Neural crest cell (in vitro differentiated cells): ENCODE measurements at places on chromosomes 12 and 14.

DNA sequence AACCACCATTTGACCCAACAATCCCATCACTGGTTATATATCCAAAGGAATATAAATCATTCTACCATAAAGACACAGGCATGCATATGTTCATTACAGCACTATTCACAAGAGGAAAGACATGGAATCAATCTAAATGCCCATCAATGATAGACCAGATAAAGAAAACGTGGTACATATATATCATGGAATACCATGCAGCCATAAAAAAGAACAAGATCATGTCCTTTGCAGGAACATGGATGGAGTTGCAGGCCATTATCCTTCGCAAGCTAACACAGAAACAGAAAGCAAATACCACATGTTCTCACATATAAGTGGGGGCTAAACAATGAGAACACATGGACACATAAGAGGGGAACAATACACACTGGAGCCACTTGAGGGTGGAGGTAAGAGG lies 15.7 kb downstream of the CAPRIN2 start:
- no peak for DNase-seq

GRCh38 chr14:60777856-60778578 lies 43.5 kb downstream of the MNAT1 start:
- DNase-seq, result no peak

DNA sequence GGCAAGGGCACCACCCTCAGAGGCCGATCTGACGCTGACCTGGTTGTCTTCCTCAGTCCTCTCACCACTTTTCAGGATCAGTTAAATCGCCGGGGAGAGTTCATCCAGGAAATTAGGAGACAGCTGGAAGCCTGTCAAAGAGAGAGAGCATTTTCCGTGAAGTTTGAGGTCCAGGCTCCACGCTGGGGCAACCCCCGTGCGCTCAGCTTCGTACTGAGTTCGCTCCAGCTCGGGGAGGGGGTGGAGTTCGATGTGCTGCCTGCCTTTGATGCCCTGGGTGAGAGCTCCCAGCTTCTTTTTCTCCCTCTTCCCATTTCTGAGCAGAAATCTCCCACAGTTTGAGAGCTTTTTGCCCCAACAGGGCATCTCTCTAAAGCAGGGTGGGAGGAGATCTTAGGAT lies 1.8 kb downstream of the OAS1 start:
- no peak for DNase-seq

- DNase-seq, result no peak
Measured at GRCh38 chr14:93959239-93960107, 16.9 kb downstream of the ASB2 start.

DNA sequence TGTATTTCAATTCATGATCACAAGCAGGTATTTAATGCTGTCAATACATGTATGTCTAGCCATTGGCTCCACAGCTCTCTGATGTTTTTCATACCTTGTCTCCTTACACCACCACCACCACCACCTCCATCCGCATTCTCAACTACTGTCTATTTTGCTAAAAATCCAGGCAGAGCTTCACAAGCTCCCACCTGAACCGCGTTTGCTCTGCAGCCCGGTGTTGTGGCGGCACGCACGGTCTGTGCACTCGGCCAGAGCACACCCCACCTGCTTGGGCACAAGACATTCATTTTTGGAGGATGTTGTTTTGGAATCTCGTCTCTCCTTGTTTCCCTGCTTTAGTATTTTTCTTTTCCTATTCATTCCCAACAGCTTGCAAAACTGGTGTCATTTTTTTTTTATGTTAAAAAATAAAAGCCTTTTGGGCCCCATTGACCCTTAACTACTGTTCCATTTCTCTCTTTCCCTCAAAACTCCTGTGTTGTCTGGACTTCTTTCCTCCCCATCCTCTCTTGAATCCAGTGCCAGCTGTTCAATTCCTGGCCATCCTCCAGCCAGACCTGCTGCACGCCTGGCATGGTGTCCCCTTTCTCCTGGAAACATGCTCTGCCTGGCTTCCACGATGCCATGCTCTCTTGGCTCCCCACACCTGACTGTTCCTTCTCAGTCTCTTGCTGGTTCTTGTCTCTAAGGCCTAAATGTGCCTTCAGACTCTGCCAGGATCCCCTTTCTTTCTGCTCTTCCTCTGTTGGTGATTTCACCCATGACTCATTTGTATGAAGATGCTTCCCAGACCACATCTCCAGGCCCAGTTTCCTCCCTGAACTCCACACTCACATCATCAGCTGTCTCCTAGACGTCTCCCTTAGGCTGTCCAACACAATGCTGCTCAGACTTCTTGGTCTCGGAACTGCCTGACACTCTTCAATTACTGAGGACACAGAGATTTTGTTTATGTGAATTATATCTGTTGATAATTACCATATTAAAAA lies 37.9 kb downstream of the PIWIL1 start:
- DNase-seq, result no peak

DNA sequence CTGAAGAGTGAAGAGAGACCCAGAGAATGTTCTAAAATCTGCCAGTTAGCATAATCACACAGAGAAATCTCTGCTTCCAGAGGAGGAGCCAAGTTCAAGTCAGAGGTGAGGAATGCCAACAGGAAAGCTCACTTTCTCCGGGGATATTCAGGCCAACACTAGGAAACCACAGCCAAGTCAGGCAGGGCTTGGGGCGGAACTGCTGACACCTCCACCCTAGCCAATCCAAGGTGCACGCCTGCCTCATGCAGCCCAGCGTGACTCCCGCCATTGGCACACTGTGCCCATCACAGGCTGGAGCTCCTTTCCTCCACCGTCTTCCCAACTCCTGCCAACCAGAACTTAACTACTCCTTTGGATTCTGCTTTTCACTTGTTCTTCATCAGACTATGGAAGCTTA lies 374.3 kb upstream of the CCDC196 start:
- DNase-seq, result no peak

DNA sequence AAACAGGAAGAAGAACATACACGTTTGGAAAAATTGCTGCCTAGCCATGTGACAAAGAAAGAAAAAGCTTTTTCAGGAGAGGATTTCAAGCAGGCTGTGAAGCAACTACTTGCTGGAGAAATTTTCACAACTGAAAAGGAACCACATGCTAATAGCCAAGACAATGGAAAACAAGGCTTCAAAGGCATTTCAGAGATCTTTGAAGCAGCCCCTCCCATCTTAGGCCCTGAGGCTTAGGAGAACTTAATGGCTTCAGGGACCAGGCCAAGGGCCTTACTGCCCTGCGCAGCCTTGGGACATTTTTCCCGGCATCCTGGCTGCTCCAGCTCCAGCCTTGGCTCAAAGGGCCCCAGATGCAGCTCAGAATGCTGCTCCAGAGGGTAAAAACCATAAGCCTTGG lies 255.9 kb upstream of the ARID2 start:
- DNase-seq, result no peak

- DNase-seq, result no peak
Measured at GRCh38 chr12:132367071-132367851, 37.9 kb upstream of the GALNT9 start.

GRCh38 chr14:34103176-34103575 lies 152.3 kb upstream of the EGLN3 start:
- no peak for DNase-seq

DNA sequence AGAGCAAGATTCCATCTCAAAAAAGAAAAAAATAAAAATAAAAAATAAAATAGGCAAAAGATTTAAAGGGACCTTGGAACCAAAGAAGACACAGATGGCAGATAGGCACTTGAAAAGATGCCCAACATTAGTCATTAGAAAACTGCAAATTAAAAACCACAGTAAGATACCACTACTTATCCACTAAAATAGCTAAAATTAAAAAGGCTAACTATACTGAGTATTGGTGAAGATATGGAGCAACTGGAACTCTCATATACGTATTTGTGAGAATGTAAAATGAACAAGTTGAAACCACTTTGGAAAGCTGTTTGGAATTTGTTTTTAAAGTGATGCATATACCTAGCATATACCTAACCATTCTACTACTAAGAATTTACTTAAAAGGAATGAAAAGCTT lies 22.3 kb downstream of the BLTP3B start:
- DNase-seq, result no peak

DNA sequence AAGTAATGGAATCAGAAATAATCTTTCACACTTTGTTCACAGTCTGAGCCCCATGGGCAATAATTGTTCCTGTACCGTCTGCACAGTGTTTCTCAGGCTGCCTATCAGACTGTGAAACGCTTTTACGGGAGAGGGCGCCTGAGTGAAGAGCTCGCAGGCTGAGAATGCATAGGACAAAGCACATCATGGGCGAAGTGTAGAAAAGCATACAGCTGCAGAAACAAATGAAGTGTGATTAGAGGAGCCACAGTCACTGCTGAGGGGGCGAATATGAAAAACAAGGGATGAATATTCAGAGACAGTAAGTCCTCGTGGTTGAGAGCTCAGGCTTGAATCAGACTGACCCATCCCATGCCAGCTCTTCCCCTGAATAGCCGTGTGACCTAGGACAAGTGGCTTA lies 438.4 kb upstream of the DCN start:
- no peak for DNase-seq

GRCh38 chr14:53888535-53889386 lies 67.9 kb downstream of the BMP4 start:
- no peak for DNase-seq

DNA sequence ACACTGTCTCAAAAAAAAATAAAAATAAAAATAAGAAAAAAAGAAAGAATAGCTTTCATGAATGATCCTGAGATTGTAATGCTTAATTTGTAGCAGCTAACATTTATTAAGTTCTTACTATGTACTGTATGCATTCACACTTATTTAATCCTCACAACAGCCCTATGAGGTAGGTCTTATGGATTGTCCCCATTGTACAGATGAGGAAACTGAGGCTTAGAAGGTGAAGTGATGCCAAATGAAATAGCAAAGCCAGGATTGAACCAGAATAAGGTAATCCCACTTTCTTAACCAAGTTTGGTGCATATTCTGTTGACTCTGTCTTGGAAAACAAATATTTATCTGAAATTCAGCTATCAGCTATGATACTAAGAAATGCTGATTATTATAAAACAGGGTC lies 2.1 kb downstream of the USP30 start:
- no peak for DNase-seq

- no peak for DNase-seq
Measured at GRCh38 chr14:102817942-102818940, 41.0 kb downstream of the TRAF3 start.

DNA sequence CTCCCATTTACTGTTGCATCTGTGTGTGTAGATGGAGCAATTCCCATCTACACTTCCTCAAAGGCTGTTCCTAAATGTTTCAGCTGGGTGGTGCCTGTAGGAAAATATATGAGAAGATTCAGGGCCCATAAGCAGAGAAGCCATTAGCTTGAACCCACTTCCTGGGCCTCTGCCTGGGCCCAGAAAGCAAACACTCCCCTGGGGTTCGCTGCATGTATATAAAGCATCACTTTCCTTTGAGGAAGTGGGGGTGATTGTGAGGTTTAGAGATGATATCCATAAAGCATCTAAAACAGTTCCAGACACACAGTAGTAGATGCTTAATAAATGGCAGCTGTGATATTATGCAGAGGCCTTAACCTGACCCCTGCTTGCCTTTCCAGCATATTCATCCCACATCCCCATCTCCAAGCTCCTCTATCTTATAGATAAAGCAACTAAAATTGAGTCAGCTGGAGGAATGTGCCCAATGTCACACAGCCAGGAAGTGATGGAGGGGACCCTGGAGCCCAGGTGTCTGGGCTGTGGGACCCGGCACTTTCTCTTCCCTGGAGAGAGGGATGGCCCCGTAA lies 280.0 kb upstream of the CRY1 start:
- DNase-seq, result no peak

- DNase-seq, result no peak
Measured at GRCh38 chr14:92472860-92473259, 40.7 kb upstream of the RIN3 start.

GRCh38 chr12:2341871-2342270 lies 289.1 kb downstream of the CACNA1C start:
- no peak for DNase-seq

- DNase-seq, result no peak
Measured at GRCh38 chr12:13964666-13965065, 16.7 kb downstream of the GRIN2B start.

DNA sequence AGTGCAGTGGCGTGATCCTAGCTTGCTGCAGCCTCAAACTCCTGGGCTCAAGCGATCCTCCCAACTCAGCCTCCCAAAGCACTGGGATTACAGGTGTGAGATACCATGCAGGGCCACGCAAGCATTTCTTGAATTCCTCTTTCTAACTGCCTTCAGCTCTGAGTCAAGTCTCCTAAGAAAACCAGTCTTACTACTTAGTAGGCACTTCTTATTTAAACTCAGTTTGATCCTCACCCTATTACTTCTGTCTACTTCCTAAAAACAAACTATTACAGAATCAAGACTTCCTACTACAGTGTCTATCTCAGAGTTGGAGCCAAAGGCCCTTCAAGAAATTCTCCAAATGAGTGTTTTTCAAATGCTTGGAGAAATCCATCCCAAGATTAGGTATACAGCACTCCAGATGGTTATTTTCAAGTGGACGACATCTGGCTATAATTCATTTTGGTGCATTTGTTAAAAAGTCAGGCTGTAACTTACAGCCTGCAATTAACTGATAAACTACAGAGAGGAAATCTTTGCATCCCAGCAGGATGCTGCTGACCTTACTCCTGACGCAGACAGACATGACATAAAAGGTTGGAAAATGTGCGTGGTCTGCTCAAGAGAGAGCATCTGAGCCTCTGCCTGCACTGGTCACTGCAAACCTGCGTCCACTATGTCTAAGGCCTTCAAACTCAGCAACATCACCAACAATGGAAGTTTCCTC lies 34.7 kb downstream of the SSH1 start:
- no peak for DNase-seq

DNA sequence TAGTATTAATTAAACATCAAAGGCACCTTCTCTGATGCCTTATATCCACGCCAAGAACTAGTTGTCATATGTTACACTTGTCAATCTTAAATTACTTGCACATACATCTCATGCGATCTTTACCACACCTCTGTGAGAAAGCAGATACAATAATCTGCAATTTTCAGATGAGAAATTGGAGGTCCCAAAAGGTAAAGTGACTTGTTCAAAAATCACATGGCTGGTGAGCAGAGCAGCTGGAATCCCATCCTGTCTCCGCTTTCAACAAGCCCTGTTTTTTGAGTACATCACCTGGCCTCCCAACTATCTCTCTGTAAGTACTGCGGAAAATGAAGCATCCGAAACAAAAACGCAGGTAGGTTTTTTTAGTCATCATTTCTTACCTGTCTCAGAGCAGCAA lies 203.4 kb upstream of the FOXN3 start:
- DNase-seq, result no peak

DNA sequence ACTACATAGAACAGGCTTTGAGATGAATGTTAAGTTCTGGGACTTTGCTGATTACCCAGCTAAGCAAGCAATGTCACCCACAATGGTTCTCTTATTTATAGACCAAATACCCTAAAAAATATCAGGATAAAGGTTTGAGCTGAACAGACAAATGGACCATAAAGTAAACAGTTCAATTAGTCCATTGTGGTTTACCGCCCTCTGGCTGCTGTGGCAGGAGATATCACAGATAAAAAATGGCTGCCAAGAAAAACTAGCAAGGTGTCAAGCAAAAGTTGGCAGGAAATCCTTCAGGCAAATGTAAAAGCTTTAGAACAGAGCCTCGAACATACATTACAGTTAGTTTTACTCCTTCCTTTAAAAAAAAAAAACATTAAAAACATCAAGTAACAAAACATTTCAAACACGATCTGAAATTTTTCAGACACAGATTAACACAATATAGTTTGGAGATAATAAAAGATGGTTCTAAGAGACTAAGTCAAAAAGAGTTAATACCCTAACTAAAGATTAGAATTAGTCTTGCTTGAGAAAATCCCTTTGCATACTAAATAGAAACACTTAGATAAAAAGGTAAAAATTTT lies 41.3 kb downstream of the MED13L start:
- DNase-seq, result no peak
